ENCODE measurements at places on chromosomes 1 and 21. TPM values are rescaled to one million over a fixed set of nuclear protein-coding genes. Genes with fewer than 3 reads are reported as not detected.

The OR2L13 gene
- total RNA-seq = 4.4 TPM

The LCE3E gene
- total RNA-seq = not detected

The ADGRB2 gene
- 114 TPM for total RNA-seq

The CTPS1 gene
- 22.9 TPM for total RNA-seq

The SLC27A3 gene
- 23.8 TPM for total RNA-seq

The DAB1 gene
- 15.6 TPM for total RNA-seq

The RAB42 gene
- 1.00 TPM for total RNA-seq

The KCNH1 gene
- total RNA-seq = 30.0 TPM

The SPRR2B gene
- total RNA-seq = not detected

The MAP3K21 gene
- total RNA-seq = 8.1 TPM

The PGBD5 gene
- 84.2 TPM for total RNA-seq

The ADPRS gene
- total RNA-seq = 23.8 TPM

The VHLL gene
- 1.9 TPM for total RNA-seq

The CAMSAP2 gene
- total RNA-seq = 116 TPM

The CYP4Z1 gene
- 3.0 TPM for total RNA-seq

The VASH2 gene
- total RNA-seq = 5.9 TPM

The CHML gene
- total RNA-seq = 23.1 TPM

The WNT9A gene
- 0.99 TPM for total RNA-seq

The HTR6 gene
- 2.4 TPM for total RNA-seq

The KCNE1 gene
- 1.1 TPM for total RNA-seq

The PLA2G2D gene
- total RNA-seq = not detected

The PCP4 gene
- 60.8 TPM for total RNA-seq

The FTCD gene
- total RNA-seq = 21.8 TPM

The DNAJC6 gene
- 321 TPM for total RNA-seq

The FCMR gene
- total RNA-seq = not detected

The FALEC gene
- 1.8 TPM for total RNA-seq

The LCE2A gene
- not detected for total RNA-seq

The CNTN2 gene
- total RNA-seq = 306 TPM

The SLAMF7 gene
- not detected for total RNA-seq

The LCE3D gene
- total RNA-seq = not detected

The CD164L2 gene
- not detected for total RNA-seq

The CFHR1 gene
- not detected for total RNA-seq

The SV2A gene
- total RNA-seq = 230 TPM

The LAMC2 gene
- 0.23 TPM for total RNA-seq

The NIBAN1 gene
- total RNA-seq = 3.1 TPM

The TPTE gene
- total RNA-seq = not detected

The LCK gene
- total RNA-seq = not detected

The MXRA8 gene
- 4.2 TPM for total RNA-seq

The ST6GALNAC3 gene
- total RNA-seq = 12.5 TPM

The CD1B gene
- total RNA-seq = not detected

The LRRC71 gene
- total RNA-seq = 0.59 TPM

The LGR6 gene
- 0.57 TPM for total RNA-seq

The GJA5 gene
- 2.0 TPM for total RNA-seq

The BRDT gene
- not detected for total RNA-seq

The LIN28A gene
- total RNA-seq = not detected

The CSF3R gene
- total RNA-seq = 14.8 TPM

The B3GALT2 gene
- 45.4 TPM for total RNA-seq

The CRNN gene
- not detected for total RNA-seq

The ZMYM4 gene
- 62.5 TPM for total RNA-seq

The ANKRD35 gene
- total RNA-seq = 8.0 TPM

The AIRE gene
- total RNA-seq = 1.4 TPM

The ZNF691 gene
- 7.7 TPM for total RNA-seq

The OTUD7B gene
- 35.2 TPM for total RNA-seq
